Stimulated activated CD8-positive, alpha-beta memory T cell treated with anti-CD3 and anti-CD28 coated beads, Interleukin-4, amount 100 ng/mL, for 48 hours (primary cell): ENCODE measurements at places on chromosomes 6 and 20.
A peak's percentile ranks its signal among the peaks of the same experiment; 100 is the strongest.

DNA sequence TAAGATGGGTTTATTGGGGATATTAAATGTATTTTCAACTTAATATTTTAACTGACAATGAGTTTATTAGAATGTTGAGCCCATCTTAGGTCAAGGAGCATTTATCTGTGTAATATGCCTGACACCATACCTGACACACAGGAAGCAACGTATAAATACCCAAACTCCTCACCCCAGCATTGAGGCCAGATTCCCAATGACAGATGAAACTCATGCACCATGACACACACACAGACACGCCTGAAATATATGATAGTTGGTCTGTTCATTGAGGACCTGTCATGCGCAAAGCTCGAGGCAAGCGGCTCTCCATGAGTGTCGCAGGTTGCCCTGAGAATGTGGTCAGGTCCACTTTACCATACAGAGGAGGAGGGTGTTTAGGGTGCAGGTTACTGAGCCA lies 64.1 kb downstream of the GFOD1 start:
- no peak for DNase-seq

GRCh38 chr20:20699917-20700316 lies 12.5 kb downstream of the RALGAPA2 start:
- no peak for DNase-seq

DNA sequence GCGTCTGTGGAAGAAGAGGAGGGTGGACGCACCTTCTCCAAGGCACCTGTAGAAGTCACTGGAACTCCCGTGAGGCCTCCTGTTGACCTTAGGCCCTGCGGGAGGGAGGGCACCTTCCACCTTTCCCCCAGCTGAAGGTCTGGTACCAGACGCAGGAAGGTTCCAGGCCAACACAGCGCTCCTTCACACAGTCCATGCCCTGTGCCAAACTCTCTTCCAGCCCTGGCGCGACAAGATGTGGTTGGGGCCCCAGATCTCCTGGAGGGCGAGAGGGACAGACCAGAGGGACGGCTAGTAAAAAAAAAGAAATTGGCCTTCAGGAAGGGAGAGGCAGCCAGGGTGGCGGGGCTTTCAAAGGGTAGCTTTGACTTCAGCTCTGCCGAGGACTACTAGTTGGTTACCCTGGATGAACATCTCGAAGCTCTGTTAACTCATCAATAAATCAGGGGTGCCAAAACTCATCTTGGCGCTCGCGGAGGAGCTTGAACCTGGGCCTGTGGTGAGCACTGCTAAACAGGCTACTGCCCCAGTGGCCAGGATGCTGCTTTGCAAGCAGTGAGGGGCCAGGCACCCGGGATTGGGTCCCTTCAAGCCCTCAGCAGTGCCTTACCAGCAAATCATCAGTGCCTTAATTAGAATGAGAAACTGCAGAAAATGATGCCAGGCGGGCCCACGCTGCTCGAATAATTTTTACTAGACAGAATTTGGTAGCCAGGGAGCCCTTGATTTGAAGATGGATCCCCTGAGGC lies 14.9 kb downstream of the AARS2 start:
- no peak for DNase-seq

- DNase-seq: no peak
Measured at GRCh38 chr6:135667691-135668455, 170.3 kb upstream of the AHI1 start.

DNA sequence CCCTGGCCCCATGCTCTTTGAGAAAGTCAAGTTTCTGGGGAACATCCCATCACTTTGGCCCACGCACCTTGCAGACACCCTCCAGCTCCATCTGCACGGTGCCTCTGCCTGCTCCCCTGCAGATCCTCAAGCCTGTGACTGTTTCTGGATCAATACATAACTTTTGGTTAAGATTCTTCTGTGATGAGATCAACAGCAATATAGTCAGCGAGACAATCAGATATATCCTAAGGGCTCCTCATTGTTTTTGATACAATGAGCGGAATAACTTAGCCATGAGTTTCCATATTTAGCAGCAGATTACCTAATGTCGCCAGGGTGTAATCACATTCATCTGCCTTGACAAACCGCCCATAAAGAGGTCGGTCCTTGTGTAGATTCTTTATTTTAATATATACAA lies 109.3 kb upstream of the MTHFD1L start:
- DNase-seq: no peak

DNA sequence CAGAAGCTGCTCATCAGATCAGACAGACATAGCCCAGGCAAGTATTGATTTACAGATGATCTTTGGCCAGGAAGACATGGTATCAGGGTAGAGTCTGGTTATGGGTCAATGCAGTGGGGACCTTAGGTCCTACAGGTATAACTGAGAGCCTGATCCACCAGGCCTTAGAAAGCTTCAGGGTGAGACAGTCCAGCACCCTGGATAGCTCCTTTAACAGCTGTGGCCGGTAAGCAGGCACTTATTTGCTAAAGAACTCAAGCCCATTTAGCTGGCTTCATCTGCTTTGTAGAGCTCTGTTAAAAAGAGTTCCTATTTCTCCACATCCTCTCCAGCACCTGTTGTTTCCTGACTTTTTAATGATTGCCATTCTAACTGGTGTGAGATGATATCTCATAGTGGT lies 39.6 kb downstream of the ESR1 start:
- DNase-seq: no peak

DNA sequence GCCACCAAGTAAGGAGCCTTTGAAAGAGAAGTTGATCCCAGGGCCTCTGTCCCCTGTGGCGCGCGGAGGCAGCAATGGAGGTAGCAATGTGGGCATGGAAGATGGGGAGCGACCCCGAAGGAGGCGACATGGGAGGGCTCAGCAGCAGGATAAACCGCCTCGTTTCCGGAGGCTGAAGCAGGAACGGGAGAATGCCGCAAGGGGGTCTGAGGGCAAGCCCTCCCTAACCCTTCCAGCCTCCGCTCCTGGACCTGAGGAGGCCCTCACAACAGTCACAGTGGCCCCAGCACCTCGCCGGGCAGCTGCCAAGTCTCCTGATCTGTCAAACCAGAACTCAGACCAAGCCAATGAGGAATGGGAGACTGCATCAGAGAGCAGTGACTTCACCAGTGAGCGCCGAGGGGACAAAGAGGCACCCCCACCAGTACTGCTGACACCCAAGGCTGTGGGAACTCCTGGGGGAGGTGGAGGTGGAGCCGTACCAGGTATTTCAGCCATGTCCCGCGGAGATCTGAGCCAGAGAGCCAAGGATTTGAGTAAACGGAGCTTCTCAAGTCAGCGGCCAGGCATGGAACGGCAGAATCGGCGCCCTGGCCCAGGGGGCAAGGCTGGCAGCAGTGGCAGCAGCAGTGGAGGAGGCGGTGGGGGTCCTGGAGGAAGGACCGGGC lies 11.9 kb downstream of the PRRC2A start:
- no peak for DNase-seq

- no peak for DNase-seq
Measured at GRCh38 chr6:41353333-41353732, 17.9 kb downstream of the NCR2 start.

GRCh38 chr6:56716229-56716628 lies 73.5 kb upstream of the DST start:
- DNase-seq: no peak

- DNase-seq: no peak
Measured at GRCh38 chr6:129786548-129786947, 74.6 kb downstream of the TMEM244 start.

DNA sequence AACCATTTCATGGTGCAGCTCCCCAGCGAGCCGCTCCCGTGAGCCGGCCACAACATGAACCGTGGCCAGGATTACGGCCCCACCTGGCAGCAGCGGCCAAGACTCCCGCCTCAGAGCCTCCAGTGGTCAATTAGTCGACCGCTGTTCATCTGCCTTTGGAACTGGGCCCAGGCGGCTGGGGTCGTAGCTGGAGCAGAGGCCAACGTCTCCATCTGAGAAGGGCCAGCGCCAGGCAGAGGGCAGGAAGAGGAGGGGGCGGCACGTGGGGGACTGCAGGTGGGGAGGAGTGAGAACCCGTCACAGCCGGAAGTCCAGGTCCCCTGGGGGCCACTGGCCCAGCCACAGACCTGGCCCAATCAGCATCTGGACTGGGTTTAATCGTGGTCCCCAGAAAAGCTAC lies 184.3 kb downstream of the TAF4 start:
- no peak for DNase-seq

DNA sequence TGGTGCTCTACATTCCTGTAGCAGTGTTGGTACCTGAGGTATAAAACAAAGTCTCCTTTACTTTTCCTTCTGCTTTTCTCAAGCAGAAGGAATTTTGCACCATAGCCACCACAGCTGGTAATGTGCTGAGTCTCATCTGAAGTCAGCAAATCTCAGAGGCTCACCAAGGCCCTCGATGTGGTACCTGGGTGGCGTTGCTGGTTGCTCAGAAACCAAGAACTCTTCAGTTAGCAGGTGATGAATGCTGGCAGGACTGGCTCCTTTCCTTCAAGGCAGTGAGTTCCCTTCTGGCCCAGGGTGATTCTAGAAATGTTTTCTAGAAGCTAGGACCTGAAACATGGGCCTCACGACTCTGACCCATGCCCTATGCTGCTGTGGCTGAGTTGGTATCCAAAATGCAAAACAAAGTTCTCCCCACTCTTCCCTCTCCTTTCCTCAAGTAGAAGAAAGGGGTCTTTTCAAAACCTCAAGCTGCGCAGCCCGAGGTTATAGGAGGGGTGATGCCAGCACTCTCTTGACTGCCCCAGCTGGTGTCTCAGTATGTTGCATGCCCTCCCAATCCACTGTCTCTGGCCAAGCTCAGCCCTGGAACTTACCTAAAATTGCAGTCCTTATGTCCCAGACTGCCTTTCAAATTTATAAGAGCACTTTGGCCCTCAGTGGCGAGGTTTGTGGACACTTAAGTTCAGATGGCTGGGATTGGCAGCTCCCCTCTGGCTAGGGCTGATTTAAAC lies 592.3 kb downstream of the FRK start:
- no peak for DNase-seq

DNA sequence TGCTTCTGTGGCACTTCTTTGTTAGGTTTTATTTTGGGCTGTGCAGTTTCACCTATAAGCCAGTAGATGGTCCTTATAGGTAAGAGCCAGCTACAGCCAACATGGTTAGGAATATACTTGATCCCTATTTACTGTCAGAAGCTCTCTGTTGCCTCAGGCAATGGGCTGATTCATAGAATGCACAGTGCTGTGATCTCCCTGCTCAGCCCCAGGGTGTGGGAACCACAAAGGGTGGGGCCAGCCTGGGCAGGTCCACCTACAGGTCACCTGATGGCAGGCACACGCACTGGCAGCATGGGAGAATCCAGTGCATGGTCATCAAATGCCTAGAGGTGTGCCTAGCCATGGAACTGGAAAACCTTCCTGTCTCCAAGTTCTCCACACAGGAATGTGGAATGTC lies 191.9 kb downstream of the MOXD1 start:
- no peak for DNase-seq

DNA sequence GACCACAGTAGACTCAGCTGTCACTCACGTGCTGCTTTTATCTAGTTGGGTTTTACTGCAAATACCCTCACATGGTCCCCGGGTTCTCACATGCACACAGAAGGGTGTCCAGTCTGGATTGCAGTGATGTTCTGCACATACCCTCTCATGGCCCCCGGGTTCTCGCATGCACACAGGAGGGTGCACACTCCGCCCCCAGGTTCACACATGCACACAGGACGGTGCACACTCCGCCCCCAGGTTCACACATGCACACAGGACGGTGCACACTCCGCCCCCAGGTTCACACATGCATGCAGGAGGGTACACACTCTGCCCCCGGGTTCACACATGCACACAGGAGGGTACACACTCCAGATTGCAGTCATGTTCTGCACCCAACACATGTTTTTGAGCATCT lies 224.3 kb downstream of the ERMARD start:
- DNase-seq: no peak

GRCh38 chr6:3731700-3732099 lies 19.8 kb downstream of the PXDC1 start:
- no peak for DNase-seq

GRCh38 chr20:13928901-13929300 lies 61.5 kb downstream of the SEL1L2 start:
- no peak for DNase-seq

DNA sequence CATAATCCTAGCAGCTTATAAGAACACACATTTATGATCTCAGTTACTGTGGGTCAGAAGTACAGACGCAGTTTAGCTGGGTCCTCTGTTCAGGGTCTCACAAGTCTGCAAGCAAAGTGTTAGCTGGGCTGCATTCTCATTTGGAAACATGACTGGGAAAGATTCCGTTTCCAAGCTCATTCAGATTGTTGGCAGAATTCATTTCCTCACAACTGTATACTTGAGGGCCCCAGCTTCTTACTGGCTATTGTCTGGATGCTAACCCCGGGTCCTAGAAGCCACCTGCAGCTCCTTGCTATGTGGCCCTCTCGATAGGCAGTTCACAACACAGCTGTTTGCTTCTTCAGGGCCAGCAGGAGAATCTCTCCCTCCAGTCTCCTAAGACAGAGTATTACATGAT lies 13.1 kb downstream of the TCP11 start:
- DNase-seq: no peak

- DNase-seq: peak; percentile 46
Measured at GRCh38 chr6:109373331-109373730, 8.9 kb downstream of the CD164 start.

GRCh38 chr6:75524322-75524972 lies 30.8 kb upstream of the FILIP1 start:
- no peak for DNase-seq

DNA sequence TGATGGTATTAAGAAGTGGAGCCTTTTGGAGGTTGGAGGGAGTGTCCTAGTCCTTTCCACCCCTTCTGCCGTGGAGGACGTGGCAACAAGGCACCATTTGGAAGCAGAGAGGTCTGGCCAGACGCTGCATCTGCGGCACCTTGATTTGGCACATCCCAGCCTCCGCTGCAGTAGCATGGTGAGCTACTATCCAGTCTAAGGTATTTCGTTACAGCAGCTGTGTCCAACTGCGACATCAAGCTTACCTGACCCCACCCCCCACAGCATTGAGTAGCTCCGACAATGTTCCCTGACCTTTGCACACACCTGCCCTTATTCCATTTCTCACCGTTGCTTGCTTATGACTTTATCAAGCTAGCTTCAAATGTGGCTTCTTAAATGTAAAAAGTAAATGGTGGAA lies 29.8 kb upstream of the SYNJ2 start:
- peak; percentile 17 for DNase-seq
